ENCODE measurements at places on chromosomes 4 and X. TPM values are rescaled to one million over a fixed set of nuclear protein-coding genes. Genes with fewer than 3 reads are reported as not detected.

Gene CNGA1
- 0.89 TPM for total RNA-seq

Gene CDKL5
- 10.7 TPM for total RNA-seq

Gene SSX1
- total RNA-seq, result not detected

- no peak for DNase-seq
Observed at GRCh38 chr4:25788703-25789238, 74.0 kb downstream of the SEL1L3 start.

DNA sequence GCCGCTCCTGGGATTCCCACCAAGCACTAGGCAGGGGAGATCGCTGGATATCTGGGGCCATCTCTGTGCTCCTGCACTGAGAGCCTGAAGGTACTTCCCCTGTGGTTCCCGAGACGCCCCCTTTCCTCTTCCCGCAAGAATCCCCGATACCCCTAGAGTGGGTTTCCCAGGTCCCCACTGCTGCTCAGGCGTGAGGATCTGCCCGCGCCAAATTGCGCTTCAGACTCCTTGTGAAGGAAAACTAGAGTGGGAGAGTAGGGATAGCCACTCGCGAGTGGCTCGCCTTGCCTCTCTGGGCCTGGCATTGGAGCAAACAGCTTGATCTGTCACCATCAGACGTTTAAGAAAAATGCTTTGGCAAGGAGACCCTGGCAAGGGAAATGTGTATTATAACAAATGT is 1.5 kb downstream of the IL1RAPL2 start:
- no peak for DNase-seq

DNA sequence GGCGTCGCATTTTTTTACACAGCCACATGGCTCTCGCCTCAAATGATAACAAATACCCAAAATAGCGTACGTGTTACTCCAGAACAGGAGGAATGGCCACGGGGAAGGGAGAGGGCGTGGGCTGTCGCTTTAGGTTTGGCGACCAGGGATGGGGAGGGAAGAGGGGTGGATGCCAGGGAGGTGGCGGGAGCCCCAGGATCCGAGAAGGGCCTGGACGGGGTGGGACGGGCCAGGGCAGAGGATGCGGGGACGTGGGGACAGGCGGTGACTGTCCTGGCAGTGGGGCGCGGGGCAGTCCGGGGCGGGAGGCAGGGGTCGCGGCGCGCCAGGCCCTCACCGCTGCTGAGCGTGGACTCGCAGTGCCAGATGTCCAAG is 631 bp downstream of the TMEM47 start:
- no peak for DNase-seq

DNA sequence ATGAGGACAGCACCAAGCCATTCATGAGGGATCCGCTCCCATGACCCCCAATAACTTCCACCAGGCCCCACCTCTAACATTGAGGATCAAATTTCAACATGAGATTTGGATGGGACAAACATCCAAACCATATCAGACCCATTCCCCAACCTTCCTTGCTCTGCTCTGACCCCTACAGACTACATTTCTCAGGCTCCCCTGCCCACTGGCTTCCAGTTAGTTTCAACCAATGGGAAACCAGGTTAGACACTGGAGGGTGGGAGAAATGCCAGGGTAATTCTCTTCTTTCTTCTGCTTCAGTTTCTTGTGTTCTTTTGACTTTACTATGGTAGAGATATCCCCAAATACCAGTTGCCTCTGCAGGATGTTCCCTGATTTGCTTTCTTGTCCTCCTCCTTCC is 125.7 kb downstream of the CLCN4 start:
- no peak for DNase-seq

Data from cardiac septum (tissue), 1 donor.